H9 (cell line): ENCODE measurements at places on chromosomes 4 and X. TPM values are rescaled to one million over a fixed set of nuclear protein-coding genes. Genes with fewer than 3 reads are reported as not detected.

GRCh38 chr4:41487868-41488440 lies 50.0 kb upstream of the LIMCH1 start:
- H3K27me3 ChIP-seq: no peaks in the 10 kb centered on the region
- peaks cover 12% of the 10 kb centered on the region for H3K36me3 ChIP-seq
- H3K4me3 ChIP-seq: no peak overlapping the region
- H3K27ac ChIP-seq: no peak overlapping the region
- no peak for DNase-seq

The PNMA5 gene
- total RNA-seq: 0.07 TPM in 1 of 2 replicates, not detected in the other

The TCEAL6 gene
- total RNA-seq: not detected in 2 replicates

The HTRA3 gene
- total RNA-seq: 2.9 and 3.0 TPM in 2 replicates

GRCh38 chrX:57595381-57595811 lies 3.6 kb downstream of the ZXDB start:
- no peaks in the 10 kb centered on the region for H3K36me3 ChIP-seq
- H3K4me1 ChIP-seq: no peaks in the 10 kb centered on the region

DNA sequence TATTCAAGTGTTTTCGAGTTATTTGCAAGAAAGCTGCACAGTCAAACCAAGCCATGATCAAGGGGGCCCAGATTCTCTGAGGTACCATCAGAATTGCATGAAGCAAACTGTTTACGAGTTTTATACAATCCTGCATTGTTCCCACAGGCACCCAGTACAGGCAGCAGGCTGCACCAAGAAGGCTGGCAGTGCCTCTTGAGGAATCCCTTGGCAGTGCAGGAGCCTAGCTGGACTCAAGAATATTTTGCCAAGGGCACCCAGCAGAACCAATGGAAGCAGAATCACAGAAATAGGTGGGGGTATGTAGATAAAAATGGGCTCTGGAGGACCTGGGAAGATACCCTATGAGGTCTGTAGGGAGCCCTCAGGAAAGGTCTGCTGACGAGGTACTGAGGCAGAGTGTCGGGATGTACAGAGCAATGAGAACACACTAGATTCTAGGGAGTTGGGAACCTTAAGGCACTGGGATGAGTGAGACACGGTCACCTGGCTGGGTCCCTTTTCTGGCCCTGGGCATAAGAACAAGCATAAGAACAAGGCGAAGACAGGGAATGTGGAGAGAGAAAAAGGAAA lies 2.5 kb upstream of the PLP1 start:
- peak; percentile 46 for DNase-seq
- no peaks in the 10 kb centered on the region for H3K27me3 ChIP-seq
- no peak overlapping the region for H3K27ac ChIP-seq
- no peak overlapping the region for H3K4me3 ChIP-seq

The HTT gene
- 60.9 and 64.4 TPM in 2 replicates for total RNA-seq

DNA sequence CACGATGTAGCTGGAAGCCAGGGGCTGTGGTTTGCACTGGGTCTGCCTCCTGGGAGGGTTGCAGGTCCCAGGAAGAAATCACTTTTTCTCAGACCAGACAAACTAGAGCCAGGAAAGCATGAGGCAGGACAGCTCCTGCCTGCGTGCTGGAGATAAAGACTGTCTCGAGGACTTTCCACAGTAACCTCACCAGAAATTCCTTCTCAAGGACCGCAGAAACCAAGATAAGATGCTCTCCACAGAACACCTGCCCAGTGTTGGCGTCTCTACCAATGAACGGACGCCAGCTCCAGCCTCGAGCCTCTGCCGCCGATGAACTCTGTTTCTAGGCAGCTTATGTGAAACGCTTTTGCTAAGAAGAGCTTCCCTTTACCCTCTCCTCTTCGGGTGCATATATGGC lies 76.9 kb upstream of the AFAP1 start:
- H3K4me1 ChIP-seq: no peaks in the 10 kb centered on the region; the same call in 1 of the 2 replicates
- no peak overlapping the region for H3K4me3 ChIP-seq
- H3K36me3 ChIP-seq: no peaks in the 10 kb centered on the region
- no peak overlapping the region for H3K27ac ChIP-seq
- H3K27me3 ChIP-seq: no peaks in the 10 kb centered on the region

- H3K27ac ChIP-seq: no peak overlapping the region
- DNase-seq: no peak
- H3K4me1 ChIP-seq: no peaks in the 10 kb centered on the region
- H3K36me3 ChIP-seq: no peaks in the 10 kb centered on the region
Observed at GRCh38 chrX:15043538-15043937, 170.3 kb downstream of the MOSPD2 start.

The EREG gene
- not detected in 2 replicates for total RNA-seq

DNA sequence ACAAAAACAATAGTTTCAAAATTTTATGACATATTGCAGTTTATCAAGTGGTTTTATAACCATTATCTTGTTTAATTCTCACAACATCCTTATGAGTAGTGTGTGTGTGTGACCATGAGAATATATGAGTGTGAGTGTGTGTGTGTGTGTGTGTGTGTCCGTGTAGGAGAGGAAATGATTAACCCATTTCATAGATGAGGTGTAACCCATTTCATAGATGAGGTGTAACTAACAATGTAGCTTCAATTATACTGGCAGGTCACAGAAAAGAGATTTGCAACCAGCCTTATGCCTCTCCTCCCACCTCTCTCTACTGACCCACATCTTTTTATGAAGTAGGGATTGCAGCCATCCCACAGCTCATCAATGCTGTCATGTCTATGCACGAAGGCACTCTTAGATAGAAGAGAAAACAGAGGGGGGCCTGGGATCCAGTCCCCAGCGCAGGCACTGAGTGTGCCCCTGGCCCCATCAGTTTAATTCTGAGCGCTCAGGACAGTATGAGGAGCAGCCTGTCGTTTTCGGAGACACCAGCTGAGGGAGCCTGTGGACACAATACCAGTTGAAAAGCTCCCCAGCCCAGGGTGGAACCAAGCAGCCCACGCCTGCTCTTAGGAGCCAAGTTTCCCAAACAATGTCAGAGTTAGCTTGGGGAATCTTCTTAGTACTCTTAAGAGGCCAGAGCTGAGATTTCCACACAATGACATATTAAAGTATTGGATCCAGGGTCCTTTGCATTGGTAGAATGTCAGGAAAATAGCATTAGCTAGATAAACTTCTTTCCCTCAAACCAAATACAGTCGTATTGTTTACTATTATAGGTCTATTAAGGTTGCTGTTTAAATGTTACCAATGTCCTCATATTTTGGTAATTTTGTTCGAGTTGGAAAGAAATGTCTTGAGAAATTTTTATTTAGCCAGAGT lies 88.6 kb downstream of the PALLD start:
- no peak overlapping the region for H3K4me3 ChIP-seq
- H3K27ac ChIP-seq: no peak overlapping the region
- H3K4me1 ChIP-seq: no peaks in the 10 kb centered on the region

GRCh38 chr4:168197926-168198325 lies 105.6 kb downstream of the ANXA10 start:
- peaks cover 16% of the 10 kb centered on the region for H3K36me3 ChIP-seq
- no peaks in the 10 kb centered on the region for H3K27me3 ChIP-seq
- H3K27ac ChIP-seq: no peak overlapping the region
- H3K4me1 ChIP-seq: no peaks in the 10 kb centered on the region
- DNase-seq: no peak
- H3K4me3 ChIP-seq: no peak overlapping the region

The STX18 gene
- 20.9 and 23.5 TPM in 2 replicates for total RNA-seq
